Naive thymus-derived CD8-positive, alpha-beta T cell (primary cell): ENCODE measurements at places on chromosomes 12 and 14. TPM values are rescaled to one million over a fixed set of nuclear protein-coding genes. Genes with fewer than 3 reads are reported as not detected.

- H3K27ac ChIP-seq, result peak overlapping the region; percentile 87
- H3K4me1 ChIP-seq, result peaks cover 36% of the 10 kb centered on the region
- H3K27me3 ChIP-seq, result no peaks in the 10 kb centered on the region
- no peaks in the 10 kb centered on the region for H3K36me3 ChIP-seq
- no peak for DNase-seq
- H3K4me3 ChIP-seq, result peak overlapping the region; percentile 86
Measured at GRCh38 chr14:105862581-105863239, 336.3 kb downstream of the TMEM121 start.

DNA sequence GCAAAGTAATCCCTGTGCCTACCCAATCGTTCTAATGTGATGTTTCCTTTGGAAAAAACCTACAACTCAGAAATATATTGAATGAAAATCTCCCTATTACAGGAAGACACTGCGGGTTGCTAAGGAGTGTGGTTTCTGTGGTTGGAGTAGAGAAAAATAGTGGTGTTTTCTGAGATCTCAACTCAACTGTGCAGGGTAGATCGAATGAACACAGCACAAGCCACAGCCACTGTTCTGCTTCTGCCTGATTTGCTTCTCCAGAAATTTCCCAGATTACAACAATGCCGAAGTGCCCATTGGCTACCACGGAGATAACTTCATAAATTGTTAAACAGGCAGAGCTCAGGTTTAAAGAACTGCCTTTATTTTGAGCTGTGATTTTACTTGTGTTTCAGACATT, 480.4 kb downstream of the DIO2 start:
- H3K4me1 ChIP-seq, result peaks cover 4% of the 10 kb centered on the region
- H3K27me3 ChIP-seq, result no peaks in the 10 kb centered on the region
- no peaks in the 10 kb centered on the region for H3K36me3 ChIP-seq
- H3K4me3 ChIP-seq, result no peak overlapping the region
- H3K27ac ChIP-seq, result no peak overlapping the region
- DNase-seq, result no peak

GRCh38 chr14:33846100-33846824, 104.6 kb downstream of the EGLN3 start:
- no peaks in the 10 kb centered on the region for H3K4me1 ChIP-seq
- no peak for DNase-seq
- H3K27me3 ChIP-seq, result peaks cover 3% of the 10 kb centered on the region
- no peaks in the 10 kb centered on the region for H3K36me3 ChIP-seq
- H3K27ac ChIP-seq, result no peak overlapping the region
- no peak overlapping the region for H3K4me3 ChIP-seq

GRCh38 chr12:127459687-127460086, 807.3 kb upstream of the TMEM132C start:
- peaks cover 11% of the 10 kb centered on the region for H3K27me3 ChIP-seq
- no peaks in the 10 kb centered on the region for H3K4me1 ChIP-seq
- H3K4me3 ChIP-seq, result no peak overlapping the region

GRCh38 chr12:101940400-101940950, 63.1 kb downstream of the DRAM1 start:
- no peaks in the 10 kb centered on the region for H3K4me1 ChIP-seq
- no peak overlapping the region for H3K4me3 ChIP-seq
- H3K27ac ChIP-seq, result no peak overlapping the region

GRCh38 chr12:82412246-82412645, 53.9 kb downstream of the METTL25 start:
- no peak overlapping the region for H3K4me3 ChIP-seq
- peaks cover 31% of the 10 kb centered on the region for H3K36me3 ChIP-seq
- no peaks in the 10 kb centered on the region for H3K4me1 ChIP-seq

Gene KIF26A
- total RNA-seq, result 0.10 TPM

Gene LACRT
- total RNA-seq, result not detected

Gene SYNDIG1L
- 0.30 TPM for total RNA-seq

Gene PRIM1
- 26.7 TPM for total RNA-seq
